CD14-positive monocyte (primary cell): ENCODE measurements at places on chromosomes 12 and 14.
A peak's percentile ranks its signal among the peaks of the same experiment; 100 is the strongest.

DNA sequence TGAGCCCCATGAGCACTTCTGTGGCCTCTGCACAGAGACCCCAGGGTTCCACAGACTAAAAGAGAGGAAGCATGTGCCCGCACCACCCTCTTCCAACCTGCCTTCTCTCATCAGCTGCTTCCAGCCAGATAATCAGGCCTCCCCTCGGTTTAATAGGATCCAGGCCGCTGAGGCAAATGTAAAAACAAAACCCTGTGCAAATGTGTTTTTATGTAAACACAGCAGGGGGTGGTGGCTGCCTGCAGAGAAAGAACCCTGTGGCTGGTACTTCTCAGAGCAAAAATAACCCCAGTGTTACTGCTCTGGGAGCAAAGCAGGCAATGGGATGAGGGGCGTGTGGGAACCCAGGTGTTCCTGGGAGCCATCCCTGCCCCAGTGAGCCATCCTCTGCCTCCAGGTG is 46.2 kb downstream of the WSCD2 start:
- DNase-seq = no peak

GRCh38 chr12:54437243-54437642 is 18.2 kb upstream of the ITGA5 start:
- DNase-seq = no peak

DNA sequence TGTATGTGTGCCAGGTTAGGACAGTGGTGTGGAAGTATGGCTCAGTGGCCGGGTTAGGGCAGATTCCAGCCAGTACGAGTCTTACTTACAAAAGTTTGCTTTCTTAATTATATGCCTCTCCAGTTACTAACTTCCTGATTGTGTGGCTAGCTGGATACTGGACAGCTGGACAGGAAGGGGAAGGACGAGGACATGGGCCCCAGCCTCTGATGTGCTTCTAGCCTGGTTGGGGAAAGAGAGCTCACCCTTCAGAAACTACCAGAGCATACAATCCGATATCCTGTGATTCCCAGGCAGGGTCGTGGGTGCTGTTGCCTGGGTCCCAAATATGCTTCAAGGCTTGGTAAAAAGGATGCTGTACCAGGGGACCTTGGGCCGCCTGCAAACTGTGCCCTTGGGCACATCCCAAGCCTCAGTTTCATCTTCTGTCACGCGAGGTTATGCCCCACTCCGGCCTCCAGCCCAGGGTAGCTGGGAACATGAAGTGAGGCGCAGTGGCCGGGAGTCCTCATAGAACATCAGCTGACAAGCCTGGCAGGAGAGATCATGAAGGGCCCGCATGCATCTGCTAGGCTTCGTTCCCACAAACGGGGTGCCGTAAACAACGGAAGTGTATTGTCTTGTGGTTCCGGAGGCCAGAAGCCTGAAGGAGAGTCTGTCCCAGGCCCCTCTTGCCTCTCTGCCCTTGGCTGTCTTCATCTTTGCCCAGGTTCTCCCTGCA is 23.2 kb upstream of the RIN3 start:
- DNase-seq = peak; percentile 63

DNA sequence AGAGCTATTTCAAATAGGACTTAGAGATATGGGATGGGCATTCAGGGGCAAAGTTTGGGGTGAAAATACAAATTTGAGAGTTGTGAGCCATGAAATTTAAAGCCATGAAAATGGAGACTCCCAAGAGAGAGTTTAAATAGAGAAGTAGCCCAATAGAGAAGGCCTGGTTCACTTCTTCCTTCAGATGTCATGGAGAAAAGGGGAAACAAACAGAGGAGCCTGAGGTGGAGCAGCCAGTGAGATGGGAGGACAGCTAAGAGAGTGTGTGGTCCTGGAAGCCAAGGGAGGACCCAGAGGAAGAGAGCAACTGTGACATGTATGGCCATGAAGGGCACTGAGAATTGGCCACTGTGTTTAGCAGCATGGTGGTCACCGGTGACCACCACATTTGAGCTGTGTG is 12.3 kb upstream of the DYNLL1 start:
- DNase-seq = peak; percentile 16

DNA sequence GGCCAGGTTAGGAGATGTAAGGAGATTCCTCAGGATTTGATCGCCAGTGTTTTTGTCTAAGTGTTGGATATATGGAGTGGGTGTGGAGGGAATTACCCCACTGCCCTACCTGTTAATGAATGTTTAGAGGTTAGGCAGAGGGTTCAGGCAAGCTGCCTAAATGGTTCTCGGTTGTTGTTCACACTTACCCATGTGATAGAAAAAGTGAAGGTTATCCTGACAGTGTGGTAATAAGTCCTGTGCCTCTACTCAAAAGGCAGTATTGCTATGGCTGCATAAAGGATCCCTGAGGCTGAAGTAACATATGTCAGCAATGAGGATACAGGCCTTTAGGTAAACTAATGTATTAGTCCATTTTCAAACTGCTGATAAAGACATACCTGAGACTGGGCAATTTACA is 112.0 kb downstream of the GPHN start:
- no peak for DNase-seq

DNA sequence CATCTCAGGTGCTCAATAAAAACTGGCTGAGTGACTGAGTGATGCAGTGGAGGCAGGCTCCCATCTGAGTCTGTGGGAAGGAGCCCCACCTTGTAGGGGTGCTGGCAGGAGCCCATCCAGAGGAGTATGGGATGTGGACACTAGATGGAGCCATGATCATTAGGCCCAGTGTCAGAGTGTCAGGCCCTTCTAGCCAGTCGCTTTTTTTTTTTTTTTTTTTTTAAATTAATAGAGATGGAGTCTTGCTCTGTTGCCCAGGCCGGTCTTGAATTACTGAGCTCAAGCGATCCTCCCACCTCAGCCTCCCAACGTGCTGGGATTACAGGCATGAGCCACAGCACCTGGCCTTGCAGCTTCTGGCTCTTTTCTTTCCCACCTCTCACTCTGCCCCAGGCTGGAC is 11.5 kb downstream of the RITA1 start:
- DNase-seq = peak; percentile 85

- DNase-seq = no peak
Measured at GRCh38 chr12:113845900-113846674, 120.0 kb downstream of the RBM19 start.

DNA sequence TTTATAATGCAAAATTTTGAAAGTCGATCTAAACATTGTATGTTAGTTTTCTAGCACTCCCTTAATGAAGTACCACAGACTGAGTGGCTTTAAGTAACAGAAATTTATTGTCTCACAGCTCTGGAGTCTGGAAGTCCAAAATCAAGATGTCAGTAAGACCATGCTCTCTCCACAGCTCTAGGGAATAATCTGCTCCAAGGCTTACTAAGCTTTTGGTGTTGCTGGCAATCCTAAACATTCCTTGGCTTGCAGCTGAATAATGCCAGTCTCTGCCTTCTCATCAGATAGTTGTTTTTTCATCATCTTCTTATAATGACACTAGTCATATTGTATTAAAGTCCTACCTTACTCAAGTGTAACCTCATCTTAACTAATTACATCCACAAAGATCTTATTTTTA is 102.2 kb downstream of the RASSF9 start:
- no peak for DNase-seq

GRCh38 chr12:10068644-10069043 is 30.1 kb downstream of the CLEC1A start:
- peak; percentile 85 for DNase-seq

DNA sequence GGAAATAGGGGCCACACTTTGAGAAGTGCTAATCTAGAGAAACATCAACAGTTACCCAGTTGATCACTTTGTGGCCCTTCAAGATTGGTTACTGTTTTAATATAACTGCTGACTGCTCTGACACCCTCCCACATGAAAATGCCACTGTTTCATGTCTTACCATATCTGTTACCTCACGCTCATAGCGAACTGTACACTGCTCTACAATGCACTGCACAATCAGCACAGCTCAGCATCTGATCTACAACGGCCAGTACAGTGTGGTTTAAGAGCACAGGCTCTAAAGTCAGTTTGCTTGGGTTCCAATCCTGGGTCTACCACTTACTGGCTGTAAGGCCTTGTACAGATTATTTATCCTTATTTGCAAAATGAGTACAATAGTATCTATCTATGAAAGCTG is 39.1 kb downstream of the SPPL3 start:
- no peak for DNase-seq
